NCI-H2081 treated with DMSO at 0.1 percent for 48 hours (cell line): ENCODE measurements at places on chromosomes 16 and 17.

- DNase-seq = no peak
Observed at GRCh38 chr17:58487589-58488427, at the start of gene HSF5. TSS of gene HSF5 (minus strand) at chr17:58488408. CDS start at chr17:58488274, 134 bp downstream.

- no peak for DNase-seq
Observed at GRCh38 chr17:57459286-57459915, 203.1 kb downstream of the MSI2 start.

- no peak for DNase-seq
Observed at GRCh38 chr17:5798094-5798493, 213.8 kb upstream of the NLRP1 start.

- DNase-seq = no peak
Observed at GRCh38 chr17:35529866-35530265, 7.6 kb downstream of the SLFN12L start.

DNA sequence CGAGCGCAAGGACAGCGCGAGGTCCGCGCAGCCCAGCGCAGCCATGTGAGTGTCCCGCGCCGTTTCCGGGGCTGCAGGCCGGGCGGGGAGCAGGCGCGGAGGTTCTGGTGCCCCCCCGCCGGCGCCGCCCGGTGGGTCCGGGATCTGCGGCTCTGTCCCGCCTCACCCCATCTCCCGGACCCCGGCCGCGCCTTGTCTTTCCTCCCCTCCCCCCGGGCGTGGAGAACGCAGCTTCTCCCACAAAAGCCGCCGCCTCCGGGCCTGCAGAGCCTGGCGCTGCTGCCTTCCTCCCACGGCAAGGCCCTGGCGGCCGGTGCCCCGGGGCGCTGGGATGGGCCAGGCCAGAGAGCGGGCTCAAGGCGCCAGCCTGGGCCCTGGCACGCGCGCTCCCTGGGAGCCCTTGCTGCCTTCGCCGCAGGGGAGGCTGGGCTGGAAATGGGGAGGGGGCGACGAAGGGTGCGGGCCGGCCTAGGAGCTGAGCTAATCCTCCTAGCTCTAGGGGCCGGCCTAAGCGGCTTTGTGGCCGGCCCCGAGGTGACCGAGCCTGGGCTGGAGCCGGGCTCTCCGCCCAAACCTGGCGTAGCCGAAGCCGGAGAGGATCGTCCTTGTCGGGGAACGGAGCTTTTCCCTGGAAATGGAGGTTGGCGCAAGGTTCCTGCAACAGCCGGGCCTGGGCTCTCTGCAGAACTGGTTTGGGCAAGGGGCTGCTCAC is 397 bp downstream of the RIPOR1 start:
- DNase-seq = no peak

DNA sequence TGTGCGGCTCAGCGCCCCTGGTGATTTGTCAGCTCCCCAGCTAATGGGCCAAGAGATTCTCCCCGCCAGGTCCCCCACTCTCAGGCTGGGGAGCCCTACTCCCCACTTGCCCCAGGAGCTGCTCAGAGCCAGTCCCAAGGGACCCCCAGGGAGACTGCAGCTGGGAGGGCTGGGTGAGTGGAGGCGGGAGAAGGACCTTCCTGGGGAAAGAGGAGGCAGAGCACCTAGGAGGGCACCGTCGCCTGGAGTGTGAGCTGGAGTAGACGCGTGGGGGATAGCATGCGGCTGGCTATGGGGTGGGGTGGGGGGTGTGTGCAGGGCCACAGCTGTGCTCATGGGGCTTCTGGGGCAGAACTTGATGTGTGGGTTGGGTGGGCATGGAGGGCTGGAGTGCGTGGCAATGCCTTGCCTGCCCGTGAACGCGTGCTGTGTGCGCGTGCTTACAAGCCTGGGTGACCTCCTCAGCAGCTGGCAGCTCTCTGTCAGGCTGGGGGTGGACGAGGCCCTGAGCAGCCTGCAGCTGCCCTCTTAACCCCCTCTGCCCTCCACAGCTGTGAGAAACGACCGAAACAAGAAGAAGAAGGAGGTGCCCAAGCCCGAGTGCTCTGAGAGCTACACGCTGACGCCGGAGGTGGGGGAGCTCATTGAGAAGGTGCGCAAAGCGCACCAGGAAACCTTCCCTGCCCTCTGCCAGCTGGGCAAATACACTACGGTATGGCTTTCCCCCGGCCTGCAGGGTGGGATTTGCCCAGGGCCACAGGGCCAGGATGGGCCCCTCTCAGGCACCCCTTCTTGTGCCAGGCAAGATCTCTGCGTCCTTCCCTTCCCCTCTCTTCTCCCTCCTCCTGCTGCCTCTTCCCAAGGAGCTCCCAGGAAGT is 12.9 kb downstream of the GJD3 start:
- no peak for DNase-seq

DNA sequence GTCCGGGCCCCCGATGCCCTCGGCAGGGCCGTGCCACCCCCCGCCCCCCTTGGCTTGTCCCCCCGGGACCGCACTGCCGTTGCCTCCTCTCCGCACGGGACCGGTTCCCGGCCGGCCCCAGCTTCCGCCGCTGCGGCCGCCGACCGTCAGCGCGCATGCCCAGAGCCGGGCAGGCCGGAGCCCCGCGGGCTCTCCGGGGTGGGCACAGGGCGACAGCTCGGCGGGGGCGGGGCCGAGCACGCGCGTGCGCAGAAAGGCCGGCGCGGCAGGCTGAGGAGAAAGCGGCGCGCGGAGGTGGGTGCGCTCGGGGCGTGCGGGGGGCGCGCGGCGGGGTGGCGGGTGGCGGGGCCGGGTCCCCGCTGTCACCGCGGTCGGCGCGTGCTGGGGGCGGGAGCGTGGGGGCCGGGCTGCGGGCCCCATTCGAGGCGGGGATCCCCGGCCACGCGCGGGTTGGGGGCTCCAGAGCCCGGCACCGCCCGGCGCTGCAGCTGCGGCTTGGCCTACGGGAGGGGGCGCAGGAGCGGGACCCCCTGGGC is at the start of gene TBC1D24:
Gene TBC1D24, plus strand, starts transcription at position 251 of the 536 bp plus-strand sequence. CDS start 21,022 bp downstream, outside the sequence.
- DNase-seq = no peak

DNA sequence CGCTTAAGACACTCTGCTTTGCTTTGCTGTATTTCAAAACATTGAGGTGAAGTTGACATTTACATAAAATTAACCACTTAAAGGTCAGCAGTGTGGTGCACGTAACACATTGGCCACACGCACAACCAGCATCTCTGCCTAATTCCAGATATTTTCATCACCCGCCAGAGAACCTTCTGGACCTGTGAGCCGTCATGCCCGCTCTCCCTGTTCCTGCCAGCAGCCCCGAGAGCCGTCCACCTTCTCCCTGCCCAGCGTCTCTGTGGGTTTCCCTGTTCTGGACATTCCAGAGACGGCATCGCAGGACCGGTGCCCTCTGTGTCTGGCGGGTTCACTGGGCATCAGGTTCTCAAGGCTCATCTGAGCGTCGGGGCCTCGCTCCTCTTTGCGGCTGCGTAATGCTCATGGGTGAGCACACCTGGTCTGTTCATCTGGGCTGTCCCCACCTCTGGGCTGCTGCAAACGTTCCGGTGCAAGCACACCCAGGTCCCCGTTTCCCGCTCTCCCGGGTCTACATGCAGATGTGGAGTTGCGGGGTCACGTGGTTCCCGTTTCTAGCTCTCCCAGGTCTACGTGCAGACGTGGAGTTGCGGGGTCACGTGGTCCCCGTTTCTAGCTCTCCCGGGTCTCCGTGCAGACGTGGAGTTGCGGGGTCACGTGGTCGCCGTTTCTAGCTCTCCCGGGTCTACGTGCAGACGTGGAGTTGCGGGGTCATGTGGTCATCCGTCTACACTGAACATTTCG is 48.1 kb upstream of the GNG13 start:
- DNase-seq = no peak

DNA sequence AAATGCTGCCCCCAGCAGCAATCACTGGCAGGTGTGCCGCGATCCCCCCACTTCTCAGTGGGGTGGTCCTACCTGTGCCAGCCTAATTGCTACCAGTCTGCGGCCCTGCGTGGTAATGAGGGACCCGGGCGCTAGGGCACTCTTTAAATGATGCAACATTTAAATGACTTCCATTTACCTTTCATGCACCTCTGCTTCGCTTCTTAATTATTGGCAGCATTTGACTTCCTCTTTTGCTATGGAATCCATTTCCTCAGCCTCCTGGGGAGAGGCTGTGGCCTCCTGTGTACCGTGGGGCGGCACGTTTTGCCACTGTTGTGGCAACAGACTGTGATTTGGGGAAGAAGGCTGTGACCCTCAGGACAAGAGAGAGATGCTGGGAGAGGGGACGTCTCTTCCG is 86.1 kb downstream of the RPA1 start:
- no peak for DNase-seq

DNA sequence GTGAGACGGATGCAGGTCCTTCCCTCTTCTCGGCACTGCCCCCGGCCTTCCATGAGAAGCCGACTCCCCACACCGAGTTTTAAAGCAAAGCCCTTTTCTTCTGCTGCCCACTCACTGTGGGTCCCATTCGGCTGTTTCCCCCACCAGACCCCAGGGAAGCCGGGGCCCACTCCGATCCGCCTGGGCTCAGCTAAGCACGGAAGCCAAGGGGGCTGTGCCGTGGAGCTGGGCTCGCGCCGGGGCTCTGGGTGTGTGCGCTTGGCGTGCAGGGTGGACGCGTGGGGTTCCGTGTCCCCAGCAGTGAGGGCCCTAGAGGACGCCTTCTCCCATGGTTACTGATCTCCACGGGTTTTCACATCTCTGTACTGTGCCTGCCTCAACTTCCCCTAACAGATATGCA is 68.5 kb downstream of the KLHDC4 start:
- DNase-seq = no peak

DNA sequence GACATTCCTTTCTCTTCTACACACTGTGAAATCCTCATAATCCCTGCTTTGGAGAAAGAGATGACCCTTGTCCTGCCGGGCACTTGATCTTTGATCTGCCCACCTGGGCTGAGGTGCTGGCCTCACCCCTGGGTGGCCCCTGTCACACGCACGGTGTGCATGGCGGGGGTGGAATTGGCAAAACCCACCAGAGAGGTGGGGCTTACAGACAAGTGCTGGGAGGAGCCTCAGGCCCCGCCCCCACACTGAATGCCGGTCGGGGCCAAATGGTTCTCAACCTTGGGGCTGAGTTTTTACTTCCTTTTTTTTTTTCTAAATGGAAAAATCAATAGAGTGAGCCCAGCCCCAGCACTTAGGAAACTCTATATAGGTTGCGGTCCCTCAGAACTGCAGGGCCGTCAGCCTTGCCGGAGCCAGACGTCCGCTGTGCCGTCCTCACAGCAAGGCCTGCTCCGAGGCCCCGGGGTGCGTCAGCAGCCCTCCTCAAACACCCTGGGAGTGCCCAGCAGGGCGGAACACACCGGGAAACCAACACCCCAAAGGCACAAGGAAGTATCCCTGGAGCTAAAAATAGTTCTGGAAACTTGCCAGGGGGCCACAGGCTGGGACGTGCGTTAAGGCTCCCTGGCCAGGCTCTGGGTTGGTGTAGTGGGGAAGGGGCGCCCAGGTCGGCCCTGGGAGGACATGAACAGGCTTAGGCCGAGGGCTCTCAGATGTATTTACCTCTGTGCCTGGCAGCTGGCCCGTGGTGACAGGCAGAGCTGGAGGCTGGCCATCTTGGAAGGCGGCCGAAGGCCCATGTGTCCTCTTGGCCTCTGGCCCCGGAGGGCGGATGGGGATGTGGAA is 11.0 kb downstream of the GPRC5C start:
- DNase-seq = no peak

- no peak for DNase-seq
Observed at GRCh38 chr16:64865069-64865696, 256.7 kb downstream of the CDH11 start.

DNA sequence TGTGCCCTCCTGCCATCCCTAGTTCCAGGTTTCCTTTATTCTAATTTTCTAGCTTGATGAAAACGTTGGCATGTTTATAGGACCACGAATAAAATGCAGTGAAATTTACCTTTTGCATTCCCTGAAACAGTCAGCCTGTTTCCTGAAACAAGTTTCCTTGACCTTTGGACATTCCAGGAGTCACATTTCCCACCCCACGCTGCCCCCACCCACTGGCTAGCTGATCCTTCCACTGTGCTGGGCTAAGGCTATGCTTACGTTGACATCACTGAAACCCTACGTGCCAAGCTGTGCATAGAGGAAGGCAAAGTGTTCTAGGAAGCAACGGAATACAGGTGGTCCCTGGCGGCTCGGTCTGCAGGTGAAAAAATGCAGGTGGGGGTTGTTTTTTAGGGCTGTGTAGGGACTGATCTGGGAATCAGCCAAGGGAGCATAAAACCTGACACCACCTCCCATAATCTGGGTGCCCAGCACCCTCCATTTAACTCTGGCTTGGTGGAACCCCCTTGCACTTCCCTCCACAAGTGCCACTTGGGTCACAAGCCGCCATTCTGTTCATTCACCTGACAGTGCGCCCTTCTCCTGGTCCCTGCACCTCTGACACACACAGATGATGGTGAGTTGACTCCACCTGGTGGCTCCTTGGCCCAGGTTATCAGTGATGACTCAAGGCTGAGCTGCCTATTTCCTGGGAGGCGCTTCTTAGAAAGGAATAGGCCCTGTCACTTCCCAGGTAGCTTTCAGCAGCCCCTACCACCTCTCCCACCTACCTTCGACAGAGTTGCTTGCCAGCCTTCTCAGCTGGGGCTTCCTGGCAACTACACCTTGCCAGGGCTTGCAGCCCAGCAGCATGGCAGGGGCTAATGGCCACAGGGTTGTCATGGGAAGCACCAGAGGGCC is 83.7 kb downstream of the N4BP1 start:
- DNase-seq = no peak

- DNase-seq = no peak
Observed at GRCh38 chr16:8182761-8183160, 407.6 kb downstream of the TMEM114 start.

GRCh38 chr16:28937222-28937876 is 5.6 kb downstream of the CD19 start:
- no peak for DNase-seq

GRCh38 chr16:20901068-20901435 is 481 bp downstream of the LYRM1 start:
- DNase-seq = no peak

DNA sequence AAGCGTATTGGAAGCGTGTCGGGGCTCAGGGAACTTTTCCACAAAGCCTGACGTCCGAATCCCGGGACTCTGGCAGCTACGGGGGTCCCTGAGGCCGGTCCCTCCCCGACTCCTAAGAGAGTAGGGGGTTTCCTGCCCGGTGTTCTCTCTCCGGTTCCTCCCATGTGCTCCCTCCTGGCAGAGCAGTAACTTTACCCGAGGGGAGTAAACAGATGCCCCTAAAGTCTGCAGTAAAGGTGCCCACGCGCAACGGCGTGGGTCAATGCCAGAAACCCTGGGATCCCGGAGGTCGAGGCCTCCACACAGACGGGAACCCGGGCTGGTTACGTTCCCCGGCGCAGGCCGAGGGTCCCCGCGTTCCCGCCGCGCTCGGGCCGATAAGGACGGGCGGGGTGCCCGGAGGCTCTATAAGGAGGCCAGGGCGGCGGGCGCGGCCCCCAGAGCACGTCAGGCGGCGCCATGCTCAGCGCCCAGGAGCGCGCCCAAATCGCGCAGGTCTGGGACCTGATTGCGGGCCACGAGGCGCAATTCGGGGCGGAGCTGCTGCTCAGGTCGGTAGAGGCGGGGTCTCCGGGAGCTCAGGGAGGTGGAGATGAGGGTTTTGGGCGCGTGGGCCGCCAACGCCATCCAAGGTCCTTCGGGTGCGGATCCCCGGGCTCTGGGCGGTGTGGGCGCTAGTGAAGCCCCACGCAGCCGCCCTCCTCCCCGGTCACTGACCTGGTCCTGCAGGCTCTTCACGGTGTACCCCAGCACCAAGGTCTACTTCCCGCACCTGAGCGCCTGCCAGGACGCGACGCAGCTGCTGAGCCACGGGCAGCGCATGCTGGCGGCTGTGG is at the start of gene HBM:
Gene HBM, plus strand, starts transcription at position 440 of the 836 bp plus-strand sequence. Its CDS starts 20 bp downstream, at position 460.
- no peak for DNase-seq
